Sciatic nerve (tissue), 2 donors: ENCODE measurements at places on chromosomes 6 and 20. TPM values are rescaled to one million over a fixed set of nuclear protein-coding genes. Genes with fewer than 3 reads are reported as not detected.

DNA sequence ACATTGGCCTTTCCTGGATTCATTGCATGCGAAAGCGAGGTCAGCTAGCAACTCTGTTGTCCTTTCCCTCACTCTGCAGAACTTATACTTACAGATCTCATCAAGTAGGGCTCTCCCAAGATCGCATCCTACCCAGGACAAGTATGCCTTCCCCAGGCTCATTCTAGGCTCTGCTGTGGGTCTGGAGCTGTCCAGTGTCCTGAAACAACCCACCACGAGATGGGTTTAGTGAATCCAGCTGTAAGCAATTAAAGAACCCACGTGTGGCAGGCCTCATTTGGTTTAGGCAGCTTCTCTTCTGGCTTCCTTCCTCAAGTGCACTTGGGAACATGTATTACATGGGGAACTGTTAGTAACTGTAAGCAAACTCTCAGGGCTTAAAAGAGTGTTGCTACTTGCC lies 406.5 kb upstream of the CHD6 start:
- DNase-seq = no peak

Gene PRR18
- not detected for total RNA-seq

GRCh38 chr6:3026791-3027626 lies 27.3 kb downstream of the NQO2 start:
- DNase-seq = no peak

DNA sequence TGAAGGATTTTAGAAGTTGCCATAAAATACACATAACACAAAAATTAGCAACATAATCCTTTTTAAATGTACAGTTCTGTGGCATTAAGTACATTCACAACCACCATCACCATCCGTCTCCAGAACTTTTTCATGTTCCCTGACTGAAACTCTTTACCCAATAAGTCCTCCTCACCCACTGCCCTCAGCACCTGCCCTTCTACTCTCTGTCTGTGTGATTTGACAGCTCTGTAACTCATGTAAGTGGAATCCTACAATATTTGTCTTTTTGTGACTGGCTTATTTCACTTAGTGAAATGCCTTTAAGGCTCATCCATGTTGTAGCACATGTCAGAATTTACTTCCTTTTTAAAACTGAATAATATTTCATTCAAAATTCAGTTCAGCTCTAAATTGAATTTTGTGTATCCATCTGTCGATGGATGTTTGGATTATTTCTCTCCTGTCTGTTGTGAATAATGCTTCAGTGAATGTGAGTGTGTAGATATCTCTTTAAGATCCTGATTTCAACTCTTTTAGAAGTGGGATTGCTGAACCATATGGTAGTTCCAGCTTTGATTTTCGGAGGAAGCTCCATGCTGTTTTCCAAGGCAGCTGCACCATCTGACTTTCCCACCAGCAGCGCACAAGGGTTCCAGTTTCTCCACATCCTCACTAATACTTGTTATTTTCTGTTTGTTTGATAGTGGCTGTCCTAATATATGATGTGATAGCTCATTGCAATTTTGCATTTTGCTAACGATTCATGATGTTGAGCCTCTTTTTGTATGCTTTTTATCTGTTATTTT lies 4.2 kb downstream of the ENTPD6 start:
- no peak for DNase-seq

Gene PNPLA1
- total RNA-seq = 0.22 TPM
